ENCODE measurements at places on chromosomes 11 and 22.

GRCh38 chr11:36997656-36998055 lies 399.6 kb upstream of the RAG2 start:
- ATAC-seq = no peak

DNA sequence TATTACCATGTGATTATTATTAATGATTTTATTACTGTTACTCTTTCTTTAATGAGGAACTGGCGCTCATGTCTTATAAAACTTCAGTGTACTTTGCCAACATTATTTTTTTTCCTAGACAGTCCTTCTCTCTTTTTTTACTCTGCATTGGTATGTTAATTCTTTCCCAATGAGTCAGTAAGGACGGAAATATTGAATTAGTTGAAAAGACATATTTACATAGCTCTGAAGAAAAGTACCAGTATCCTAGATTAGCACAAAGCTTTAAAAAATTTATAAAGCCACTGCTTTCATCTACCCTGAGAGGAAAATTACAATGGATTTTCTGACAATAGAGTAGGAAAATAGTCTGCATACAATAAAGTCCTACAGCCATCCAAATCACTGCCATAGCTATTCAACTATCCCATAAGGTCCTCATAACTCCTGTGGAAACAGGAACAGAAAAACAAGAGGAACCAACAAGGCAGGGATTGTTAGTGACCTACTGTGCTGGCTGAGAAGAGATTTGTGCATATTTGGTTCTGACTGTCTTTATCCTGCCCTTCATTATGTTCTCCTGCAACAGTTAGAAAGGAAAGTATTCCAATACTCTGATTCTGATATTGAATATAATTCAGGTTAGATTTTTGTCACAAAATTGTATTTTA lies 314.4 kb downstream of the AASDHPPT start:
- ATAC-seq = peak; percentile 94

- no peak for ATAC-seq
These were observed 35.9 kb downstream of the MUC6 start for GRCh38 chr11:1000357-1001278.

- no peak for ATAC-seq
These were observed 176.4 kb upstream of the PITPNB start for GRCh38 chr22:28095316-28096095.

- no peak for ATAC-seq
These were observed 66.2 kb upstream of the POU2AF2 start for GRCh38 chr11:111179184-111179910.

GRCh38 chr22:26235792-26236487 lies 66.7 kb downstream of the SEZ6L start:
- no peak for ATAC-seq

DNA sequence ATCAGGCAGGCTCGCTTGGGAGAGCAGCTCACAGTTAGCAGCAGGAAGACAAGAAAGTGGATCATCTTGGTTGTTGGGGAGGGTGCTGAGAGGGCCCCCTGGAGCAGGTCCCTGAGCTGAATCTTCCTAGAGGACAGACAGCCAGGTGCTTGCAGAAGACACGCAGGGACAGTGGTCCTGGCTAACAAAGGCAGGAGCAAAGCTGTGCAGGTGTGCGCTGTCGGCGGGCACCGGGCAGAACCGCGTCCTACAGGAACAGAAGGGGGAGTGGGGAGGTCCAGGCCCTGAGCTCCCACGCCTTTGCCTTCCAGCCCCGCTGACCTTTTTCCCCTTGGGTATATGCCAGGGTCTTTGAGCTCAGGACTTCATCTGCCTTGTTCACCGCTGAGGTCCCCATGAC lies 30.1 kb upstream of the PARVB start:
- ATAC-seq = no peak

Measured in SK-N-SH treated with all-trans-retinoic acid at 6 μM for 48 hours (cell line).